ENCODE measurements at places on chromosomes 6 and 20. TPM values are rescaled to one million over a fixed set of nuclear protein-coding genes. Genes with fewer than 3 reads are reported as not detected.

- DNase-seq: no peak
- no peaks in the 10 kb centered on the region for H3K27me3 ChIP-seq
- H3K4me3 ChIP-seq: no peak overlapping the region
- H3K36me3 ChIP-seq: no peaks in the 10 kb centered on the region
- no peak overlapping the region for H3K27ac ChIP-seq
These were observed 50.2 kb downstream of the GFRA4 start for GRCh38 chr20:3612795-3613572.

GRCh38 chr6:33856655-33857054, 52.9 kb upstream of the MLN start:
- H3K27me3 ChIP-seq: no peaks in the 10 kb centered on the region
- no peak for DNase-seq
- no peak overlapping the region for H3K4me3 ChIP-seq
- peaks cover 4% of the 10 kb centered on the region for H3K4me1 ChIP-seq

- H3K4me1 ChIP-seq: no peaks in the 10 kb centered on the region
- no peaks in the 10 kb centered on the region for H3K27me3 ChIP-seq
- H3K27ac ChIP-seq: no peak overlapping the region
- H3K4me3 ChIP-seq: no peak overlapping the region
- no peaks in the 10 kb centered on the region for H3K36me3 ChIP-seq
- DNase-seq: no peak
These were observed 205.0 kb upstream of the EPHA7 start for GRCh38 chr6:93624408-93624807.

- H3K27ac ChIP-seq: no peak overlapping the region
- H3K4me1 ChIP-seq: no peaks in the 10 kb centered on the region
- H3K36me3 ChIP-seq: no peaks in the 10 kb centered on the region
- no peak overlapping the region for H3K4me3 ChIP-seq
These were observed 1372.1 kb downstream of the EPHA7 start for GRCh38 chr6:92047152-92047850.

DNA sequence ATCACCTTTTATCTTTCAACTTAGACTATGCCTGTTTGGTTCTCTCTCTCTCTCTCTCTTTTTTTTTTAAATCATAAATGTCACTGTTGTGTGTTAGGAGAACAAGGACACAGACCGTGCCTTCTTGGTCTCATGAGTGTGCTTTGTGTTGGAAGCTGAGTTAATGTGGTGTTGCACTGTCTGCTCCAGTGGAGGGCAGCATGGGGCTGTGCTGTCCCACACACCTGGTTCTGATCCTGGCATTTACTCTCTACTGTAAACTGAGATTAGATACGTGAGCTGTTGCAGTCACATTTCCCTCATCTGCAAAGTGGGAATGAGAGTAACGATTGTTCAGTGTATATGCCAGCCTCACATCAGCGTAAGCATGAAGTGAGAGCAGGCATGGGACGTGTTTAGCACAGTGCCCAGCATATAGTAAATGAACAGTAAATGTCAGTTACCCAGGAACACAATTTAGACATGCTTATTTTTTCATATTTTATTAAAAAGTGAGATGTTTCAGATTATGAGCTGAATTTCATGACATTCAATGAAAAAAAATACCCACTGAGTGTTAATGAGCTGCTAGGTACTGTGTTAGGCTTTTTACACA, 161.1 kb downstream of the FARS2 start:
- no peaks in the 10 kb centered on the region for H3K4me1 ChIP-seq
- no peak overlapping the region for H3K4me3 ChIP-seq
- no peaks in the 10 kb centered on the region for H3K27me3 ChIP-seq
- DNase-seq: peak; percentile 38
- H3K27ac ChIP-seq: no peak overlapping the region
- no peaks in the 10 kb centered on the region for H3K36me3 ChIP-seq

- no peak for DNase-seq
- H3K27me3 ChIP-seq: no peaks in the 10 kb centered on the region
- no peak overlapping the region for H3K27ac ChIP-seq
- H3K4me1 ChIP-seq: no peaks in the 10 kb centered on the region
- no peaks in the 10 kb centered on the region for H3K36me3 ChIP-seq
- H3K4me3 ChIP-seq: no peak overlapping the region
These were observed 220.5 kb upstream of the PMEPA1 start for GRCh38 chr20:57930351-57930750.

- no peaks in the 10 kb centered on the region for H3K4me1 ChIP-seq
- no peak overlapping the region for H3K4me3 ChIP-seq
- DNase-seq: no peak
- no peaks in the 10 kb centered on the region for H3K36me3 ChIP-seq
- H3K27ac ChIP-seq: no peak overlapping the region
These were observed 50.6 kb upstream of the ZMYND8 start for GRCh38 chr20:47406849-47407682.

DNA sequence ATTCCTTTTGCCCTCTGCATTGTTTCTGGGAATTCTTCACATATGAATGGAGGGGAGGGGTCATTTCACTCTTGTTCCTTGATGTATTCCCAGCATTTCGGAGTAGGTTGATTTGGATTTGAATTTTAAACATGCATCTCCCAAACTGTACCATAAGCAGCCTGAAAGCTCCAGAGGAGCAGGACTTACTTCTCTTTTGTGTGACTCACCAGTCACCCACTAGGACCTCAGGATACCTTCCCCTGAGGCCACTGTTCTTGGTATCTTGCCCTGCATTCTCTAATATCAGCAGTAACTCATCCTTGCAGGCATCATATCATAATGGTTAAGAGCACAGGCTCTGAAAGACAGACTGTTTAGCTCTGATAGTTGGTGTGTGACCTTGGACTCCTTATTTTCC, 703 bp downstream of the MRPL2 start:
- peak overlapping the region; percentile 83 for H3K27ac ChIP-seq
- peak overlapping the region; percentile 99 for H3K4me3 ChIP-seq
- H3K4me1 ChIP-seq: peaks cover 4% of the 10 kb centered on the region
- peaks cover 3% of the 10 kb centered on the region for H3K36me3 ChIP-seq
- H3K27me3 ChIP-seq: no peaks in the 10 kb centered on the region

GRCh38 chr20:469746-470490, 7.6 kb upstream of the TBC1D20 start:
- no peaks in the 10 kb centered on the region for H3K27me3 ChIP-seq
- no peaks in the 10 kb centered on the region for H3K4me1 ChIP-seq
- H3K4me3 ChIP-seq: no peak overlapping the region
- H3K27ac ChIP-seq: no peak overlapping the region

DNA sequence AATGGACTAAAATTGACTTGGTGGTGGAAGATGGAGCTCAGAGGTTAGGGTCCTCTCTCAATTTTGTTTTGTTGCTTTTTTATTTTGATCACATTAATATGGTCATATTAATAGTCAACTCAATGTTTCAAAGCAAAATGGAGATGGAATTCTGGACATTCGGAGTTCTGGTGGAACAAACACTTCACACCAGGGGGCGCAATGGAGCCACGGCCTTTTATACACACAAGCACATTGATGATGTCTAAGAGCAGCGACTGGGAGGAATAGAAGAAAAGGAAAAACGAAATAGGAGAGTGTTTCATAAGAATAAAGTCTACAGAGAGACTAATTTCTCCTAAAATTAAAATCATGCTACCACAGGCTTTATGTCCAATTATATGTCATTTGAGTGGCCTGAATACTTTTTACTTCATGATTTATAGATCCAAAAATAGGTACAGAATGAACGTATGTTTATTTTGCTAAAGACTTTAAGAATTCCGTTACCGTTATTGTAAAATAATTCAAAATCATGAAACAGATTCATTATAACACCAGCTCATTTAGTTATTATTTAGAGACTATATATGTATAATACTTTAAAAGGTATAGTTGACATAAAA, 197.6 kb upstream of the SASH1 start:
- H3K27me3 ChIP-seq: no peaks in the 10 kb centered on the region
- peaks cover 3% of the 10 kb centered on the region for H3K4me1 ChIP-seq
- H3K27ac ChIP-seq: no peak overlapping the region
- DNase-seq: peak; percentile 83
- no peak overlapping the region for H3K4me3 ChIP-seq

- no peaks in the 10 kb centered on the region for H3K4me1 ChIP-seq
- H3K27me3 ChIP-seq: no peaks in the 10 kb centered on the region
- no peak for DNase-seq
- no peak overlapping the region for H3K27ac ChIP-seq
- no peak overlapping the region for H3K4me3 ChIP-seq
These were observed 23.9 kb downstream of the FAM50B start for GRCh38 chr6:3873051-3873450.

GRCh38 chr6:99364026-99364425, 14.6 kb upstream of the FAXC start:
- H3K27ac ChIP-seq: no peak overlapping the region
- H3K36me3 ChIP-seq: no peaks in the 10 kb centered on the region
- no peaks in the 10 kb centered on the region for H3K27me3 ChIP-seq

DNA sequence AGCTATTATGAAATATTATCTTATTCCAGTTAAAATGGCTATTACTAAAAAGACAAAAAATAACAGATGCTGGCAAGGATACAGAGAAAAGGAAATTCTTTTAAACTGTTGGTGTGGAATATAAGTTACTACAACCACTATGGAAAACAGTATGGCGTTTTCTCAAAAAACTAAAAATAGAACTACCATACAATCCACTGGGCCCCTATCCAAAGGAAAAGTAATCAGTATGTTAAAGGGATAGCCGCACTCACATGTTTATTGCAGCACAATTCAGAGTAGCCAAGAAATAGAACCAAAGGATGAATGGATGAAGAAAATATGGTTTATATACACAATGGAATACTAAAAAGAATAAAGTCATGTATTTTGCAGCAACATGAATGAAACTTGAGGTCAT, 303.8 kb upstream of the ECI2 start:
- H3K4me1 ChIP-seq: no peaks in the 10 kb centered on the region
- H3K27ac ChIP-seq: no peak overlapping the region
- no peaks in the 10 kb centered on the region for H3K36me3 ChIP-seq
- no peak overlapping the region for H3K4me3 ChIP-seq

DNA sequence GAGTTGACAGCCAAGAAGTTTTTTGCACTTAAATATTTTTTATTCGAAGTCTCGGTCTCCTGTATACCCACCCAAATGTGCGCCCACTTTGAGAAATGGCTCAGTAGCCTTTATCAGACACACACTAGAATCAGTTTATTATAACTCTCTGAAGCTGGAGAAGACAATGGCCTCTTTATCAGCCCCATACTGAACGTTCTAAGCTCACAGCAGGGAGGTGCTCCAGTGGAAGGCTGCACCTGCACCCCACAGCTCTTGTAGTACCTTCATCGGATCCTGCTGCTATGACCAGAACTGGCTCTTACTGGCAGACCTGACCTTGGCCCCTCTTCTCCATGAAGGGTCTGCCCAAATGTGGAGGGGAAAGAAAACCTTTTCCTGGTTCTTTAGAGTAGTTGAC, 165.0 kb upstream of the SCGN start:
- H3K36me3 ChIP-seq: peaks cover 6% of the 10 kb centered on the region
- no peaks in the 10 kb centered on the region for H3K4me1 ChIP-seq
- no peak for DNase-seq
- no peak overlapping the region for H3K27ac ChIP-seq
- H3K27me3 ChIP-seq: no peaks in the 10 kb centered on the region

Gene TEAD3
- 27.0 TPM for total RNA-seq

Gene CHD6
- total RNA-seq: 62.9 TPM

Gene SYCP2L
- total RNA-seq: 3.2 TPM

Gene CLDN20
- total RNA-seq: not detected

Gene FOXS1
- not detected for total RNA-seq

Gene ESF1
- total RNA-seq: 31.1 TPM

Gene PRR18
- 0.23 TPM for total RNA-seq

Gene DNAH8
- total RNA-seq: not detected

Gene BMP7
- 9.2 TPM for total RNA-seq

Gene LGSN
- total RNA-seq: 0.19 TPM
